Forelimb muscle (tissue), 1 donor: ENCODE measurements at places on chromosomes 4 and X. TPM values are rescaled to one million over a fixed set of nuclear protein-coding genes. Genes with fewer than 3 reads are reported as not detected.

Gene RAB39B
- 0.43 TPM for polyA plus RNA-seq

DNA sequence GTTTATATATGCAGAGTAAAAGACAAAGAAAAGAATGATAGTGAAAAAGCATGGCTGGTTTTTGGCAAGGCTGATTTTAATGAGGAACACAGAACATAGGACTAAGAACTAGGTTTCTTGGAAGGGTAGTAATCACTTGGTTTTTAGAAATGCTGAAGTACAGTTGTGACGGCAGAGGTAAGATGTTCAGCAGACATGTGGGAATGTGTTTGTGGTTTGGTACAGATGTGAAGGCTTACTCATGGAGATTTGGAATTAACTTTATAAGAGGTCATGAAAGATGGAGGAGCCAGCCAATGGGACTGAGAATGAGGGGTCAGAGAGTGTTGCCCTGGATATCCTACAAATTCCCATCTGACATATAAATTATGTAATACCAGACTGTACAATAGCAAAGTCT, 243.6 kb downstream of the NPFFR2 start:
- DNase-seq: no peak

Gene OPRPN
- polyA plus RNA-seq: not detected

GRCh38 chrX:427812-428725, 41.4 kb upstream of the PPP2R3B start:
- DNase-seq: peak; percentile 6

DNA sequence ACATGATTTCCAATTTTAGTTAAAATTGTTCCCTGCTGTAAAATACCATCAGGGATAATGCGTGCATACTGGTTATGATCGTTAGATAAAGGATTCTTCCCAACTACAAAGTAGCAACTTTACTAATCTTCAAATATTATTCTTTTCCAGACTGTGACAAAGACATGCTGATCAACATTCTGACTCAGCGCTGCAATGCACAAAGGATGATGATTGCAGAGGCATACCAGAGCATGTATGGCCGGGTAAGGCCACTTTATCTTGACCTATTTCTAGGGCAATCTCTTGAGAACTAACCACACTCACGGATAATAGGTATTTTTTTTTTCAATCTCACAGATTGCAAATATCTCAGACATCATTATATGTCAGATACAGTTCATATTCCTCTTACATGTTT, 47.0 kb downstream of the ANXA10 start:
- no peak for DNase-seq

GRCh38 chrX:49656533-49656932, 39.3 kb downstream of the PAGE1 start:
- DNase-seq: no peak

DNA sequence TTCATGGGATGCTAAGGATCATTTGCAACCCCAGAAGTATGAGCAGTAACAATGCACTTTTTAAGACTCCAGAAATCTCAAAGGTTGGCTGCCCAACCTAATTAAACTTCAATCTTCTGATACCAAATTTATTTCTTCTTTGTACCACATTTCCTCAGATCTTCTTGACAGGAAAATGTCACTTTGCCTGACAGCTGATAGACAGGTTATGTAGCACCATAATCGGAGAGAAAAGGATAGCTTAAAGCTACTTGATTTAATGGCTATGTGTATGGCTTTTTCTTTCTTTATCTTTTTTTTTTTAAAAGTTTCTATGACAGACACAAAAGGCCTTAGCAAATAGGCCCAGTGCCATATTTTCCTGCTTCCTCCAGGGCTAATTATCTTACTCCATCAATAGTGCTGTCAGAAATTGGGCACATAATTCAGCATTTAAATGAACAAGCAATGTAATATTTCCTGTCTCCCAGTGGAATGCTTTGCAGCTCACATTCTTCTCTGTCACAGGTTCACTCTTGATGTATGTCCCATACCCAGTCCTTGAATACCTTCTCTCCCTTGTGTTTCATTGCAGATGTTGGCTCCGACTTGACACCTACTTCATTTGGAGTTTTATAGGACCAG, 795.7 kb downstream of the ADGRL3 start:
- no peak for DNase-seq

Gene CD99L2
- polyA plus RNA-seq: 37.4 TPM

- DNase-seq: no peak
These were observed 120.5 kb downstream of the ENPP6 start for GRCh38 chr4:184097241-184097605.

- no peak for DNase-seq
These were observed 907.7 kb downstream of the RAB28 start for GRCh38 chr4:12576409-12576808.

DNA sequence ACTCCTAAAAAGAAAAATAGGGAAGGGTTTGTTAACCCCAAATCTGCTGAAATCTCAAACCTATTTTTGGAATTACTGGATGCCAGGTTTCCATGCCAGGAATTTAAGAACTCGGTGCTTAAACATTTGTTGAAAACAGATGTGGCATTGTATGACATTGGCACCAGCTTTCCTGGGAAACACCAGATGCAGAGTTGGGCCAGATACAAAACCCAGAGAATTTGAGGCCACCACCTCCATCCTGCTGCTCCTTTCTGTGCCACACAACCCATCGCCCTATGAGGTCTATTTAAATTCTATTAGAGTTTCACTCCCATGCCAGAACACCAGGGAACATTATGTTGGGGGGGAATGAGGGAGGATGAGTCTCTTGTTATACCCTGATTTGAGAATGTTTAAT, 71.7 kb downstream of the ARAP2 start:
- no peak for DNase-seq

GRCh38 chrX:10506781-10507180, 113.6 kb downstream of the MID1 start:
- no peak for DNase-seq

DNA sequence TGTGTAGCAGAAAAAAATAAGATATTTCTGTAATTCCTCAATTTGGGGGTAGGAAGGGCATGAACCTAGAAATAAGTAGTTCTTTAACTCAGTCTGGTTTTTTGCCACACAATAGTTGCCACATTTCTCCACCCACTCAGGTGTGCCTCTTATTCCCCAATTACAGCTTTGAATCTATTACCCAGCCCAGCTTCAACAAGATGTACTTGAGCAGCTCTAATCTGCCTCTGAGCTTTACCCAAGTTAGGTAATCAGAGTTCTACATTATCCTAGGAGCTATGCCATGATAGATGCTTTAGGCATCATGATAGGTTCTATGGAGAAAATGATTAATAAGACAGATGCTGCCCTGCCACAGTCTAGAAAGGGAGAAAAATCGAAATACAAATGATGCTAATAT, 117.4 kb upstream of the GPRIN3 start:
- DNase-seq: no peak

GRCh38 chr4:183130328-183131155, 31.5 kb downstream of the WWC2 start:
- no peak for DNase-seq

GRCh38 chr4:134126000-134126560, 75.5 kb downstream of the PABPC4L start:
- no peak for DNase-seq
